Esophagus squamous epithelium (tissue), 5 donors: ENCODE measurements at places on chromosomes 11 and 22. TPM values are rescaled to one million over a fixed set of nuclear protein-coding genes. Genes with fewer than 3 reads are reported as not detected.

- no peaks in the 10 kb centered on the region for H3K36me3 ChIP-seq
- H3K27me3 ChIP-seq = no peaks in the 10 kb centered on the region
- no peak overlapping the region for H3K27ac ChIP-seq
- no peak for DNase-seq
- H3K4me3 ChIP-seq = no peak overlapping the region
Measured at GRCh38 chr11:130940706-130941105, 24.4 kb upstream of the SNX19 start.

DNA sequence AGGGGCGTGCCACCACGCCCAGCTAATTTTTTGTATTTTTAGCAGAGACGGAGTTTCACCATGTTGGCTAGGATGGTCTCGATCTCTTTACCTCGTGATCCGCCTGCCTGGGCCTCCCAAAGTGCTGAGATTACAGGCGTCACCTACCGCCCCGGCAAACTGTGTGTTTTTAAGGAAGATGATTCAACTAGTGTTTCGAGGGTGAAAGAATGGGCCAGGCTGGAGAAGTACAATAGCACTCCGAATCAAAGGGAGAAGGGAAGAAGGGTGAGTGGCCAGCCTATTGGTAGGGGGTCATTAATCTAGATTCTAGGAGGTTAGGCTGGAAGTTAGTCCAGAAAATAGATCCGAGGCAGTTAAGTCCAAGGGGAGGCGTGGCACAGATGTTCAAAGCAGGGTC, 2.9 kb upstream of the CECR2 start:
- H3K36me3 ChIP-seq = no peaks in the 10 kb centered on the region
- H3K27me3 ChIP-seq = peaks cover 13% of the 10 kb centered on the region
- DNase-seq = no peak
- peaks cover 15% of the 10 kb centered on the region for H3K4me1 ChIP-seq
- H3K27ac ChIP-seq = no peak overlapping the region
- H3K4me3 ChIP-seq = no peak overlapping the region

- no peaks in the 10 kb centered on the region for H3K36me3 ChIP-seq
- no peak overlapping the region for H3K27ac ChIP-seq
- DNase-seq = no peak
- no peak overlapping the region for H3K4me3 ChIP-seq
Measured at GRCh38 chr11:7967826-7968225, 2.6 kb upstream of the NLRP10 start.

DNA sequence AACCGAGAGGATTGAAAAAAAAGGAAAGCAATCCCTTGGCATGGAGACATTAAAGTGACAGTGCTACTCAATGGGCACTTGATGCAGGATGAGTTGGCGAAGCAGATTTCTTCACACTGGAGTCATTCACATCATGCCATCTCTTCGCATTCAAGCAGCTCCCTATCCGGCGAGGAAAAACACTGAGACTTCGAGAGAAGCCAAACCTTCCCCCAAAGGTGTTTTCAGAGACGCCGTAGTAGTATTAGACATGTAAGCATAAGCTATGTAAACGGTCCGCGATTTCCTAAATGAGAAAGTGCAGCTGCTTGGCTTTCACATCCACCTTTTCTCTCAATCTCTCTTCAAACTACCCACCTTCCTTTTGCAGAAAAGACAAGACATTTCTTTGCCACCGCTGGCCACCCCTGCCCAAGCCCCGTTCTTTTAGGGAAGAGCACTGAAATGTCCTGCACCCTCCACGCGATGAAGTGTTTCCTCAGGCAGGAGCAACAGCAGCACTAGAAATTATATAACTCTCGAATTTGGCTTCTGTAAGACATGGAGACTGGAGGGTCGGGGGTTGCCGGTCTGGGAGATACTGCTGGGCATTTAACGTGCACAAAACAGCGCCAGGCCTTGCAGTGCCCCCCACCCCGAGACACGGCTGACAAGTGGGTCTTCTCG, at the start of gene DLG2:
Gene DLG2 (minus strand): TSS at position 13 of the 666 bp plus-strand sequence.
- H3K4me3 ChIP-seq = peak within 1 kb of the TSS; percentile 57
- H3K4me1 ChIP-seq = peaks cover 46% of the 10 kb centered on the region
- no peak for DNase-seq
- H3K36me3 ChIP-seq = peaks cover 18% of the 10 kb centered on the region

Gene SPI1
- total RNA-seq = 15.4 TPM

DNA sequence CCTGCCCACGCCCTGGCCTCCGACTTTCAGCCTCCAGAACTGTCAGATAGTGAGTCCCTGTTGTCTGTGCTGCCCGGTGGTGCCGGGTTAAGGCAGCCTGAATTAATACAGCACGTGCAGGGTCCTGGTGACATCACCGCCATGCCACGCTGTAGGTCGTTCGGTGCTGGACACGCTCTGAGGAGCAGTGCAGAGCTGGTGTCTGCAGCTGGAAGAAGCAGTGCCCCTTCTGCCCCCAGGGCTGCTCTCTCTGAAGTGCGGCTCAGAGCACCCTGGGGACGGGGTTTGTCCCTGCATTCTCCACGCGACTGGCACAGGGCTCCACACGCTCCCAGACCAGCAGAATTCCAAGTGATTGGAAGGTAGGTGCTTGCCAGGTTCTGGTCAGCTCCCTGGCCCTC, 831.5 kb downstream of the TBC1D22A start:
- no peak overlapping the region for H3K27ac ChIP-seq
- no peak overlapping the region for H3K4me3 ChIP-seq
- no peaks in the 10 kb centered on the region for H3K36me3 ChIP-seq

DNA sequence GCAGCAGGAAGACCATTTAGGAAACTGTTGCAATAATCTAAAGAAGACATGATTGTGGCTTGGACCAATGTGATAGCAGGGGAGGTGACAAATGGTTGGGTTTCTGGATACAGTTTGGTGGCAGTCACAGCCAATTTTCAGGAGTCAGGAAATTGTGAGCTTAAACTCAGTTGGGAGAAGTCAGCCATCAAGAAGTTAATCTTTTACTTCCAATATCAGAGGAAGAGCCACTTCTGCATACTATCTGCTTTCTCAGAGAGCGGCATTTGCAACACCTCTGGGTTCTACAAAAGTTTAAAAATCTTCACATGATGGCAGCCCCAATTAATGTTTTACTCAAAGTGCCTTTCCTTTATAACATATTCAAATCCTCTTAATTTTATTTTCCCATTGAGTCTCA, 33.7 kb upstream of the PDE3B start:
- H3K4me1 ChIP-seq = no peaks in the 10 kb centered on the region
- no peaks in the 10 kb centered on the region for H3K27me3 ChIP-seq
- H3K36me3 ChIP-seq = no peaks in the 10 kb centered on the region
- no peak for DNase-seq
- no peak overlapping the region for H3K27ac ChIP-seq
- H3K4me3 ChIP-seq = no peak overlapping the region

- DNase-seq = no peak
- no peaks in the 10 kb centered on the region for H3K36me3 ChIP-seq
- H3K27me3 ChIP-seq = no peaks in the 10 kb centered on the region
- no peak overlapping the region for H3K27ac ChIP-seq
- no peak overlapping the region for H3K4me3 ChIP-seq
Measured at GRCh38 chr11:101797335-101797734, 117.5 kb upstream of the CEP126 start.

DNA sequence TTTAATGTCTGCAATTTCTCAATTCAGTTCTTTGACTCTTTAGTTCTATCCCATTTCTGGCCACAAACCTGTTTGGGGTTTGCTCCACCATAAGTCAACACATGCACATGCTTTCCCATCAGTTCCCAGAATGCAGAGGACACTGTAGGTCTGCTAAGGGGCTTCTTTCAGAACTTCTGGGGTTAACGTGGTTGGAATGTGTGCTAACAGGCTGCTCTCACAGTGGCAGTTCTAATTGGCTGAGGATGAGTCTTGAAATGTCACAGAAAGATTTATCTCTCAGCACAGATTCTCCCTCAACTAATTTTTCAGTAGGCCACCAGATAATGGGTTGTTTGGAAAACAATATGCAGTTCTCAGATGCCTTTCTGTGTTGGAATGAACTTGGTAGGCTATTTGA, 703.4 kb downstream of the NTM start:
- no peak overlapping the region for H3K4me3 ChIP-seq
- no peaks in the 10 kb centered on the region for H3K36me3 ChIP-seq
- H3K27me3 ChIP-seq = no peaks in the 10 kb centered on the region
- no peak overlapping the region for H3K27ac ChIP-seq
- peaks cover 10% of the 10 kb centered on the region for H3K4me1 ChIP-seq

GRCh38 chr11:13009476-13009920, 382 bp downstream of the RASSF10 start:
- H3K27me3 ChIP-seq = peaks cover 5% of the 10 kb centered on the region
- H3K36me3 ChIP-seq = no peaks in the 10 kb centered on the region
- H3K27ac ChIP-seq = peak overlapping the region; percentile 80
- H3K4me3 ChIP-seq = peak overlapping the region; percentile 69

- no peak for DNase-seq
- peaks cover 46% of the 10 kb centered on the region for H3K4me1 ChIP-seq
- no peaks in the 10 kb centered on the region for H3K27me3 ChIP-seq
- no peak overlapping the region for H3K27ac ChIP-seq
Measured at GRCh38 chr11:102471474-102471873, 18.9 kb upstream of the TMEM123 start.

DNA sequence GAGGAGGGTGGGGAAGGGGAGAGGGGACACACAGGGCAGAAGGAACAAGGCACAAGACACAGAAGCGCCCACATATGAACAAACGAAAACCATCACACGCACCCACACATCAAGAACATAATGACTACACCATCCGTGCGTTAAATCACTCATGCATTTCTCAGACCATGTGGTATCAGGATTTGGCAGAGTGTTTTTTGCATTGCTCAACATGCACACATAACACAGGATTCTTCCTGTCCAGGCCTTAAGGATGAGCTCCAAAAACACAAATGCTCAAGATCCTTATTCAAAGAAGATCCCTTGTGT, 309.5 kb downstream of the CADM1 start:
- no peaks in the 10 kb centered on the region for H3K27me3 ChIP-seq
- H3K36me3 ChIP-seq = no peaks in the 10 kb centered on the region
- peak overlapping the region; percentile 19 for H3K4me3 ChIP-seq
- no peak for DNase-seq
- H3K27ac ChIP-seq = no peak overlapping the region

Gene HBG1
- total RNA-seq = not detected

DNA sequence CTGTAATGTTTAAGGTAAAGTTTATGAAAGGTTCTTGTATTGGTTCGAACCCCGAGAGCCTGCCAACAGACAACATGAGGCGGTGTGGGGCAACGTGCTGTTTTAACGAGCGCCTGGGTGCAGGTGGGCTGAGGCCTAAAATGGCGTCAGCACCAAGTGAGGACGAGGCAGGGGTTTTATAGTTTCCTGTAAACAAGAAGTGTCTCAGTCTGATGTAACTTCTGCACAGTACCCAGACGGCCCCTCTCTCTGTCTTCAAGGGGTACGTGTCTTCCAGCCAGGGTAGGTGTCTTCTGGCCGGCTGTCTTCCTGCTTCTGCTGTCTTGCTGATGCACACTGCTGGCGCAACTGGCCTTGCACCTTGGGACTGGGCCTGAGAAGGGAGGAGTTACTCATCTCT, 2.7 kb downstream of the PPFIBP2 start:
- no peaks in the 10 kb centered on the region for H3K27me3 ChIP-seq
- no peak for DNase-seq
- H3K27ac ChIP-seq = no peak overlapping the region
- H3K4me1 ChIP-seq = peaks cover 21% of the 10 kb centered on the region

Gene VWA5A
- 16.4 TPM for total RNA-seq

DNA sequence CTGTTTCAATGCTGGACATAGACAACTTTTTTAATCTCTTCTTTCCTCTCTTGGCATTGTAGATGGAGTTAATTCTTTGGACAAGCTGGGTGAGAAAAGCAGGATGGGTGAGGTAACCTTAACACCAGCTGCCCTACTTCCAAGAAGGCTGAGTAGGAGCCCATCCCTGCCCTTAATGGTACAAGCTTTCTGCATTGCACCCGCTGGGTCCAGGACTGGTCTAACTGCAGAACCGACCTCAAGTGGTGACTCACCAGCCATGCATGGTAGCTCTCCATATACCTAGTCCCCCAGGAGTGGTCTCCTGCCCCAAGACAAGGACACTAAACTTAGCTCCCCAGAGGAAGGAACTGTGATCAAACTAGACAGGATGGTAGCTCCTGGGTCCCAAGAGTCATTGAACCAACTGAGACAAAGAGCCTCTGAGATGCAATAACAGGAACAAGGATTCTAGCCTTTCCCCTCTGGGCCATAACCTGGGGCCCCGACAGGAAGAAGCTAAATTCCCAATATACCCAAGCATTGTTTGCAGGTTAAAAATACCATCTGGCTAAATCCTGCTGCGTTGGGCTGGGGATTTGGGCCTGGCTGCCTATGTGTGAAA, 32.1 kb downstream of the RPL27A start:
- H3K4me3 ChIP-seq = no peak overlapping the region
- H3K27me3 ChIP-seq = no peaks in the 10 kb centered on the region
- DNase-seq = no peak
- peaks cover 5% of the 10 kb centered on the region for H3K36me3 ChIP-seq
- peak overlapping the region; percentile 94 for H3K27ac ChIP-seq
- peaks cover 30% of the 10 kb centered on the region for H3K4me1 ChIP-seq

DNA sequence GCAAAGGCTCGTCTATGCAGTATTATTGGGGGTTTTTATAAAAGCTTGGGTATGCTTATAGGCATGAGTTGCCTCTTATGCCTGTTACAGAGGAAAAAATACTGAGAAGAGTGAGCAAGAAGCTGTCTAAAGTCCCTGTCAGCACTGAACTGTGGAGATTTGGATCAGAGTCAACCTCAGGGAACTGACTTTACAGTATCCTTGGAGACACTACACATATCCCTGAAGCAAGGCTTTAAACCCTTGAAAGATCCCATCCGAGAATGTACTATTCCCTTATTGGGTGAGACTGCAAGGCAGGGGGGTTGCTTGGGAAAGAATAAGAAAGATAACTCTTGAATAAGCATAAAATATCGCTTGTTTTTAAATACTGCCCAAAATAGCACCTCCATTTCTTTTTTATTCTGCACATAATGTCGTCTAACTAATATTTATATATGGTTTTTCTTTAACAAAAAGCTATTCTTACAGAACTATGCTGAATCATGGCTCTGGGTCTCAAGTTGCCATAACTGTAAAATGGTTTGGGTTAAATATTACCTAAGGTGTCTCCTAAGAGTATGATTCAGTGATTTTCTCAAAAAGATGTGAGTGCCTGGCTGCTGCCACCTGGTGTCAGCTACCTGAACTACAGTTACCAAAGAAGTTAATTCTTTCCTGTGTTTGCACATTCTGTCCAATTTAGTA, 1062.8 kb downstream of the DLG2 start:
- no peaks in the 10 kb centered on the region for H3K4me1 ChIP-seq
- no peak overlapping the region for H3K4me3 ChIP-seq
- H3K36me3 ChIP-seq = no peaks in the 10 kb centered on the region
- no peak for DNase-seq

DNA sequence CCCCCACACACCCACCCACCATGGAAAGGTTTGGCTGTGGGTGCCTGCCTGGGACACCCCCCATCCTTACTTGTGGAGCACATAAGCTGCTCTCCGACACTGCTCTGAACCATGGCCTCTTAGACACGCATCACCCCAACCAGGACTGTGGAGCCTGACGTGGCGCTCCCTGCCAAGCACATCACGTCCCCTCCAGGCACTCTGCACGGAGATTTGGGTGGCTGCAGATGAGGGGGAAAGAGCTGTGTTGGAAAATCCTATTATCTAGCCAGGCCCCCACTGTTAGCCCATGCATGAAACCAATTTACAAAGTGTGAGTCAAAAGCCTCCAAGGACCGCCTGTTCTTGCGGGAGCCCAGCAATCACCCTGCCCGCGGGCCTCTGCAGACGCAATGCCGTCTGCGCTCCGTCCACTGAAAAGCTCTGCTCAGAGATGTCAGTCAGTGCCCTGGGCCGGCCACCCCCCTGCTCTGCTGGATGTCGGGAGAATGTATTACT, 163.4 kb upstream of the NECTIN1 start:
- H3K27me3 ChIP-seq = no peaks in the 10 kb centered on the region
- no peak for DNase-seq
- H3K36me3 ChIP-seq = no peaks in the 10 kb centered on the region
- H3K4me1 ChIP-seq = no peaks in the 10 kb centered on the region
- H3K4me3 ChIP-seq = no peak overlapping the region
- H3K27ac ChIP-seq = no peak overlapping the region

Gene PGM2L1
- total RNA-seq = 1.3 TPM
